ENCODE measurements at places on chromosomes 1 and 21. TPM values are rescaled to one million over a fixed set of nuclear protein-coding genes. Genes with fewer than 3 reads are reported as not detected.

- no peak for DNase-seq
These were observed 283.3 kb downstream of the DUSP10 start for GRCh38 chr1:221458447-221459156.

- no peak for DNase-seq
These were observed 79.1 kb upstream of the OLIG2 start for GRCh38 chr21:32946654-32947053.

DNA sequence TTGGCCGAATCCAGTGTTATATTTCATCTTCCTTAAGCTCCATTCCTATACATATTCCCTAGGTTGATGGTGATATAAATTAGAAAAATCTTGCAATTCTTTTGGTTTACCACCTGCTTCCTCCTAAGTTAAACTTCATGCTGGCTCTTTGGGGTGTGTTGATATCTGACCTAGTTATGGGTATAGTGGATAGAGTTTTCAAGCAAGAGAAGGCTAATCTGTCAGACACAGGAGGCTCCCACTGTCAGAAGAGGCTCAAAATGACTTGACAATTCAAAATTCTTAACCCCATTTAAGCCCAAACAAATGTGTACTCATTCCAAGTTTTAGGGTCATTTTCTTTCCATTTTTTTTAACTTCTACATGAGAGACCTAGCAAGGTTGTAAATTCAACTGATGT lies 8.5 kb upstream of the SLC35D1 start:
- no peak for DNase-seq

GRCh38 chr1:216921866-216922265 lies 198.6 kb upstream of the ESRRG start:
- DNase-seq = no peak

DNA sequence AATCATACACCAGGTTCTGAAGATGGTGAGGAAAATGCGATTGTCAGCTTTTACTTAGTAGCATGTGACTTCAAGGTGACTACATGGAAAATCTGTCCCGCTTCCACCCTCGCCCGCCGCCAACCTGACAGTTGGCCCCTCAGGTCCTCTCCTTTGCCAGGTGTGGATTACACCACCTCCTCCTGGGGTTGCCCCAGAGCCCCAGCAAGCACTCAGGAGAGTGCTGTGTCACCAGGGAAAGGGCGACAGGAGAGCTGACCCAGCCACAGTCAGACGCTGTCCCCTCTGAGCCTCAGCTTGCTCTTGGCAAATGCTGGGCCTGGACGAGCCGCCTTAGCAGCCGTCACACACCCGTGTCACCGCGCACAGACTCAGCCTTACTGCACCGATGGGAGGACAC lies 17.9 kb downstream of the PTTG1IP start:
- DNase-seq = no peak

DNA sequence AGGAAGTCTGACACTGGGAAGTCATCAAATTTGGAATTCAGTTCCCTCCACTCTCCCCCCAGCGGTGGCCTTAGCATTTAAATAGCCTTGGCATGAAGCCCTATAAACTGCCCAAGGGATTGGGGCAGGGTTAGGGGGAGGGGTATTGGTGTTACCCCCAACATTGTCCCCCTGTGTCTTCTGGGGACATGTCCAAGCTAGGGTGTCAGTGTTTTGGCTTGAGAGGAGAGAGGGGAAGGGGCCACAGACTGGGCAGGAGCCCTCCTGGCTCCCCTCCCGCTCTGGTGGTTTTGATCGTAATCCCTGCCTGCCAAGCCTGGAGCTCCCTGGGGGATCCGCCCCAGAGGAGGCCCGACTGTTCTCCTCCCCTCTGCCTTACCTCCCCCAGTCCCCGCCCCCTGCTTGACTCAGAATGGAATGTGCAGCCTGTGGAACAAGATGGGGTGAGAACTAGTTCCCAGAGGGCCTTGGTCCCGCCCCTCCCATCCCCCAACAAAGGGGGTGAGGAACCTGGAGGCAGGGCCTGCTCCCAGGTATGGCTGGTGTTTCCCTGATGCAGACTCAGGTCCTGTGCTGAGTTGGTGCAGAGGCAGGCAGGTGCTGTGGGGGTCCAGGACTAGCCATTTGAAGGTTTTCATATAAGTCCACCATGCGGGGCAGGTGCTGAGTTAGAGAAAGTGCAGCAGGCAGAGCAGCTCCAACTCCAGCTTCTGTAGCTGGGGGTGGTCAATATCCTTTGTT lies 7.4 kb downstream of the SOX13 start:
- DNase-seq = peak; percentile 9

GRCh38 chr1:112798292-112798691 lies 83.2 kb upstream of the PPM1J start:
- no peak for DNase-seq

GRCh38 chr1:24926563-24927249 lies 3.4 kb downstream of the RUNX3 start:
- peak; percentile 12 for DNase-seq

GRCh38 chr21:45460611-45461368 lies 55.8 kb downstream of the COL18A1 start:
- no peak for DNase-seq

DNA sequence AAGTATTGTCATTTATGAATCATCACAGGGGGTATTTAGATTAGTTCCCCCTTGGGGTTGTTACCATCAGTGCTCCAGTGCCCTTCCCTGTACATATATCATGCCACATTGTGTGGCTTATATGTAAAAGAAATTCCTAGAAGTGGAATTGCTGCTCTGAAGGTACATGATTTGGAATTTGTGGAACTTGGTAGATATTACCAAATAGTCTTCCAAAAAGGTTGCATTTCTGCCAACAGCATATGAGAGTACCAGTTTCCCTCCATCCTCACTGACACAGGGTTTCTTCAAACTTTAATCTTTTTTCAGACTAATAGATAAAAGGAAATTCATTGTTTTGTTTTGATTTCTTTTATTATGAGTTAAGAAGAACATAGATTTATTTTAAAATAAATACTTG lies 41.3 kb downstream of the AKNAD1 start:
- peak; percentile 11 for DNase-seq

GRCh38 chr1:225980005-225980836 lies 18.9 kb downstream of the SDE2 start:
- DNase-seq = no peak

DNA sequence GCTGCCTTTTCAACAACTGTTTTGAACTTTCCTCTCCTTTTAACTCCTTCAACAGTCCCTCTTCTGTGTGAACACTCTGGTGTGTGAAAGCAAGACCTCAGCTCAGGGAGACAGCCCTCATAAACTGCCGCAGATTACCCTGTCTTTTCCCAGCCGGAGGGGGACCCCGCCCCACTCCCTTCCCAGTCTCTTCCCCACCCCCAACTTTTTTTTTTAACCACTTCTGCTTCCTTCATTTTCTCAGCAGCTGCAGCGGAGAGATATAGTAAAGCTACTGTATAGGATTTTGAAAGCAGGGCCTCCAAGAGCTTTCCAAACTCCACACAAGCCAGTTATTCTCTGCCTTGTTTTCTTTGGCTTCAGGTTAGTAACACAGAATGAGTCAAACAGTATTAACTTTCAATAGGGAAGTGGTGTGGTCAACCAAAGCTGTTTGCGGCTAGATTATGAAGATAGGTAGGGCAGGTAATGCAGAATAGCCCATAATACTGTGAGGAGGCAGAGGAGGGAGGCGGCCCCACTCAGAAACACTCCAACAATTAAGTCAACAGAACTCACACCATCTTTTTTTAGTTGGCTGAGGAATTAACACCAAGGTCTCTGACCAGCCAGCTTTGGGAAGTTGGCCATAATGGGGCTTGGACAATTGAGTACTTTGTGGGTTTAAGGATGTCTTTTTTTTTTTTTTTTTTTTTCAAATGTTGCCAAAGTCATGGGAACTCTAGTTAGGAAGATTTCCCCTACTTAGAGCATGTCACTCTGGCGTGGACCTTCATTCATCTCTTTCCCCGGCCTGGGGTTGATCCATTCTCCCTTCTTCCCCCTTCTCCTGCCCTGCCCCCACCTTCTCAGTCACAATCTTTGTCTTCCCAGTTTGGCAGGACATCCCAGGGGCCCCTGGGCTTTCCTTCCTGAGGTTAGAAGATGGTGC lies 177.0 kb downstream of the CLIC6 start:
- DNase-seq = no peak

GRCh38 chr1:87170157-87170556 lies 158.5 kb upstream of the LMO4 start:
- no peak for DNase-seq

DNA sequence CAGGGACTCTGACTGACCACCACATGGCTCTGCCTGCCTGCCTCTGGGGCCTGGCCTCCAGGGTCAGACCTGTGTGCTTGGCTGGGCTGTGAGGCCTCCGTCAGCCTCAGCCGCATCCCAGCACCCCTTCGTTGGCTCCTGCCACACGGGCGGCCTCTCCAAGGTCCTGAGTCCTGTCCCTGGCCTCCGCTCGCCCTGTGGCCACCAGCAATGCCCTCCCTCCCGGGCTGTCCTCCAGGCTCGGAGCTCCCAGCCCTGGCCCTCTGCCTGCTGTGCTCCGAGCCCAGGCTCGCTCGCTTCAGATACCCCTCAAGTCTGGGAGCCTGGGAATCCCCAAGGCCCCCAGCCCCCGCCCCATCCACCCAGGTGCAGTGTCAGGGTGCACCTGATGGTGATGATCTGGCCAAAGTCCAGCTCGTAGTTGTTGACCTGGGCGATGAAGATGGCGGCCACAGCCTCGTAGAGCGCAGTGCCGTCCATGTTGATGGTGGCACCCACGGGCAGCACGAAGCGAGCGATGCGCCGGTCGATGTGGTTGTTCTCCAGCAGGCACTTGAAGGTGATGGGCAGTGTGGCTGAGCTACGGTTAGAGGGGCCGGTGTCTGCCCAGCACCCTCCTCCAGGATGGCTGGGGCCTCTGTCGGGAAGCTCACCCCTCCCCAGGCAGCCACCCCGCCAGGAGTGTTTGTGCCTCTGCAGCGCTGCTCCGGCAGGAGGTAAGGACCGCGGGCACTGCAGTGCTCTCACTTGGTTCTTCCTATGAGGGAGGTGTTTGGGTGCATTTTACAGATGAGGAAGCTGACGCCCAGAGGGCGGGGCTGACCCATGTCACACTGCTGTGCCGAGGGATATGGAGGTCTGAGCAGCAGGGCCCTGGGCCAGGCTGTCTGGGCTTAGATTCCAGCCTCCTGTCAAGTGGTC lies 28.5 kb downstream of the PODN start:
- no peak for DNase-seq

Gene OR10K2
- not detected for total RNA-seq

Gene WDTC1
- total RNA-seq = 13.2 TPM

Gene SV2A
- total RNA-seq = 26.9 TPM

Gene ILF2
- total RNA-seq = 376 TPM

Gene FAM131C
- 1.3 TPM for total RNA-seq

Gene CDC73
- total RNA-seq = 16.9 TPM

Gene WDR64
- total RNA-seq = not detected

Gene YY1AP1
- total RNA-seq = 73.4 TPM

Gene DYNLT5
- not detected for total RNA-seq

Gene HAPLN2
- 0.25 TPM for total RNA-seq

Gene SLAMF9
- not detected for total RNA-seq

Measured in G401 (cell line).